CD4-positive, alpha-beta T cell treated with Interleukin-15 for 4 hours (primary cell): ENCODE measurements at places on chromosomes 5 and 9.

DNA sequence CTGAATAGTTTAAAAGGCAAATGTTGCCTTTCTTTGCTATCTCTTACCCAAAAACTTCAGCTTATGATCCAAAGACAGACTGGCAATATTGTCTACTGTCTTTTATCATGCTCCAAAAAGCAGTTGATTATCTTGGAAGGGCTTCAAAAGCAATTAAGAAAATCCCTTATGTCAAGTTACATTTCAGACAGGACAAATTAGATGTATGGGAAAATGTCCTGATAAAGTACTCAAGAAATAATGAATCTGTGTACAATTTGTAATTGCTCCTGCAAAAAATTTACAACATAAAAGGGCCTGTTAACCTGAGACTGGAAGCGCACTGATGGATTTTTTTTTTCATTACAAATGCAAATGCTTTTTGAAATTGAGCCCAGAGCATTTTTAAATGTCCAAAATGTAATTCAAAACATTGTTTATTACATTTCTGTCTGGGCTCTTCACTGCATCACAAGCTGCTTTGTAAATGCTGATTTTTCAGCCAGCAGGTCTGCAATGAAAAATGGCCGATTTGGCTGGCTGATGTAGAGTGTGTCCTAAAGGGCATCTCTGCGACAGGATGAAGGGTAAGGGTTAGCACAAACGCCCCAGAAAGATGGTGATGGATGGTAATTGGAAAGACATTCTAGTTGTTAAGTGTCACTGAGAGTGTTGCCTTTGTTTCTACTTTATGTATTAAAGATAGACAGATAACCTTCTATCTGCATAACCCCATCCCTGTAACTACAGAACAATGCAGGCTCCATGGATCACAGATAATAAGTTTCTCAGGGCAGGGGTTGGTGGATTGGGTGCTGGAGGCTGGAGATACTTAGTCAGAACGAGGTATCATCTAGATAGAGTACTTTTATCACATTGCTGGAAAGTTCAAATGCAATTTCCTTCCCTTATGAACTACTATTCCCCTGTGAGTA lies 27.0 kb downstream of the MAT2B start:
- no peak for DNase-seq

DNA sequence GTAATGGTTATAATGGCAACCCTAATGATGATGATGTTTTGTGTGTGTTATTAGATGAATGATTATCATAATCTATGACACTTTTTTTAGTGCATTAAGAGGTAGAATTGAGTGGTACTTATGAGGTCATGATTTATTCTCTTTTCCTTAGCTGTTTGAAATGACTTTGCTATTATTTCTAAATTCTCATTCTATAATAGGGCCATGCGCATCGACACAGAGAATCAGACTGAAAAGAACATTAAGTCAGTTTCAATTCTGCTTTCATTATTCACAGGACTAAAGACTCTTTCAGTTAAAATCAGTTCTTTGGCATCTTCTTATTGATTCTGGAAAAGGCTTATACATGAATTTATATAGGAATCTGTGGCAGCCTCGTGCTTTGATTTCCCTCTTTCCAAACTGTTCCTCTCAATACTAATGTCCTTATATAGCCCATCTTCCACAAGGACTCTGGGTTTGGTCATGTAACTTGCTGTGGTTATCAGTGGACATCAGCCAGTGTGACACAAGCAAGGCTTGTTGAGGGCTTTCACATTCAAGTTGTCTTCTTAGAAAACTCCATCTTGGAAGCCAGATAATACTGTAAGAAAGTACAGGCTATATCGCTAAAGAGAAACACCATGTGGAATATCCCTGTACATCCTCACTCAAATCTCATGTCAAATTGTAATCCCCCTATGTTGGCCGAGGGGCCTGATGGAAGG lies 140.3 kb upstream of the CHD1 start:
- DNase-seq, result no peak

- DNase-seq, result no peak
Observed at GRCh38 chr9:123336449-123336848, 19.5 kb upstream of the CRB2 start.

- DNase-seq, result no peak
Observed at GRCh38 chr9:108468364-108468763, 387.4 kb downstream of the ACTL7B start.

DNA sequence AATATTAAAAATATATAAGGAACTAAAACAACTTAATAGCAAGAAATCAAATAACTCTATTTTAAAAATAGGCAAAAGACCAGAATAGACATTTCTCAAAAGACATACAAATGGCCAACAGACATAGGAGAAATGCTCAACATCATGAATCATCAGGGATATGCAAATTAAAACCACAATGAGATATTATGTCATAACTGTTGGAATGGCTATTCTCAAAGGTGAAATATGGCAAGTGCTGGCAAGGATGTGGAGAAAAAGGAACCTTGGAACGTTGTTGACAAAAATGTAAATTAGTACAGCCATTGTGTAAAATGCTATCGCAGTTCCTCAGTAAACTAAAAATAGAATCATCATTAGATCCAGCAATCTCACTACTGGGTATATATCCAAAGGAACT lies 468.5 kb downstream of the NFIB start:
- DNase-seq, result no peak
